ENCODE measurements at places on chromosomes 4 and X.

GRCh38 chr4:119080721-119081541 is 54.7 kb upstream of the MYOZ2 start:
- no peak for DNase-seq

DNA sequence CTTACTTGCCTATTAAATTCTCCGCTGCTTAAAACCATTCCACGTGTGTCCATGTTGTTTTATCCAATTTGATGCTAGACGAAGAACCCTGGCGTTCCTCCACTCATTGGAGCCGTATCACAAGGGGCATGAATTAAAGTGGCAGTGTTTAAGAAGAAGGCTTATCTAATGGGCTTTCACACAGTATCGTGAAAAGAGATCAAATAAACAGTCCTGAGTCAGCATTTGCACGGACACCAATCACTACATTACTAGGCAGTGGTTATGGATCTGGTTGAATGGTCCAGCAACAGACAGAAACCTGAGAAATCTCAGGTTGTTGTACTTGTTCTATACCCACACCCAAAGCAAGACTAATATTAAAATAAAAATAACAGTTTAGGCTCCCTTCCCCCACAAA is 671.6 kb downstream of the FAT4 start:
- DNase-seq, result no peak

DNA sequence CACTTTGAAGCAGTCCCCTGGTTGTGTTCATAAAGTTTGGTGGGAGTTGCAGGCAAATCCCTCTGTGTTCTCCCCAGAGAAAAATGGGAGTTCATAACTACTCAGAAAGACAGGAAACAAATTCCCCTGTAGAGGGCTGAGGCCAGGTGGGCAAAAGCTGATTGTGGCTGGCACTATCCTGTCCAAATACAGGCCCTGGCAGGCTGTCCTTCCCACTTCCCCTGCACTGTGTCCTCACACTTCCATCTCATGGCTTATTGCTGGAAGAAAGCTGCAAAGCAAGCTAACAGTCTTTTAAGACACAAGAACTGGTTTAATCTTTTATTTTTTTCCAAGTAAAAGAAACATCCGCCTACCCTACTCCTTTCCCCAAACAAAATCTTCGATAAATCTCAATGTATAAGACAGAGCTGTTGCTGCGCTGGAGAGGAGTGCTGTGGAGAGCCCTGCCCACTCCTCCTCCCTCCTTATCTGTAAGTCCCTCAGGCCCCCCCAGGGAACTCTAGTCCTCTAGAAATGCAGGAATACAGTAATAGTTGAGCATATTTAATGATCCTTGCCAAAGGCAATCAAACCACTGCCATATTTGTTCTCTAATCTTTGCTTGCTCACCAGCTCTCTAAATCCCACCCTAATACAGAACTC is 14.0 kb downstream of the TAPT1 start:
- DNase-seq, result no peak

DNA sequence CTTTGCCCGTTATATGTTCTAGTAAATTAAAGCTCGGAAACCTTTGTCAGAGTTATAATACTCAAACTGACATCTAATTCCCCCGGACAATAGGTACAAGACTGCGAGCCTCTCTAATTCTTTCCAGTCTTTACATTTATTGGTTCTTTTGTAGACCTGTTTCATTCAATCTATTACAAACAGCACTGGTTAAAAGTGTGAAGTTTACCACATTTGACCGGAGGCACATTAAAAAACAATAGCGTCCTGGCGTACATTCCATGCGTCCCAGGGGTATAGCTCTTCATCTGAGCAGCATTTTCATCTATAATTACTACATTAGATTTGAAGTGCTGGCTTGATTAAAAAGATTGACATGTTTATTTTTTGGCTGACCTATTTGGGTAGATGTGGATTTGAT is 49.9 kb upstream of the TENM3 start:
- no peak for DNase-seq

DNA sequence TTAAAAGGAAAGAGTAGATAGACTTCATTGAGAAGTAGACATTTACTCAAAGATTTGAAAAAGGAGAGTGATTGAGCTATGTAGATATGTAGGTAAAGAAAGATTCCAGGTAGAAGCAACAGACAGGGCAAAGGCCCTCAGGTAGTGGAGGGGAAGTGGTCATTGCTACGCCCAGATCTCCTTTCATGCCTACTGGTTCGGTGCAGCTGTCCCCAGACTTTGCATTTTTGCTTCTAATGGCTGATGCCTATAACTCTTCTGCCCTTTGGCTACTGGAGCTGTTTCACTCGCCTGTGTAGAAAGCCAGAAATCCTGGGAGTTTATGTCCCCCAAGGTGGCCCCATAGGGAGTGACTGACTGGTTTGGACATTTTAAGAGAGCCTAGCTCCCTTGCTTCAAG is 16.9 kb upstream of the ARMCX2 start:
- no peak for DNase-seq

All from NT2/D1 (cell line).